ENCODE measurements at places on chromosomes 7 and 10. TPM values are rescaled to one million over a fixed set of nuclear protein-coding genes. Genes with fewer than 3 reads are reported as not detected.

DNA sequence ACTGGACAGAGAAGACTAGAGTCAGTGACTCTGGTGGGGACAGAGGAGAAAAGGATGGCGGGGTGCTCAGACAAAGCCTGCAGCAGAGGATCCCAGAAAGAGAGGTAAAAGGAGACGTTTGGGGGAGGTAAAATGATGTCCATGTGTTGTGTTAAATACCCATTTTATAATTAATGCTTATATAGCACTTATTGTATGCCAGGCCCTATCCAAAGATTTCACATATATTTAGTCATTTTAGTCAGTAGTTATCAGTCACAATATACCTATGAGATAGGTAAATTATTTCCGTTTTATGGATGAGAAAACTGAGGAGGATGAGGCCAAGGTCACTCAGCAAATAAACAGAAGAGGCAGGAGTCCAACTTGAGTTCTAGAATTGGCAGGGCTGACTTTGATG, 144.6 kb upstream of the SEMA3E start:
- no peaks in the 10 kb centered on the region for H3K27me3 ChIP-seq
- no peaks in the 10 kb centered on the region for H3K4me1 ChIP-seq
- no peak overlapping the region for H3K4me3 ChIP-seq
- DNase-seq = no peak
- H3K36me3 ChIP-seq = no peaks in the 10 kb centered on the region

DNA sequence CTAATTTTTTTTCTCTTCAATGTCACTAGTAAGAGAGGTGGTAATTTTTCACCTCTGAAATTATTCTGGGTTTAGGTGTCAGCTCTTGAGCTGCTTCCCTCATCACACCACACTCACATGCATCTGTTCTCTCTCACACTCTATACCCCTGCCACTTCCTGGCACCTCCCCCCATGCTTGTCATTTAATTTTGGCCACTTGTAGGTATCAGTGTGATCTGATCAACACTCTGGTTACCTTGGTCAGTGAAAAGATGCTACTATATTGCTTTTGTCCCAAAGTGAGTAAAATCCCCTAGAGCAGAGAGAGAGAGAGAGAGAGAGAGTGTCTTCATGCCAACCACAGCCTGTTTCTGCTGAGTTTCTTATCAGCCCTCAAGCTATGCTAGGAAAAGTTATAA, 42.5 kb downstream of the STK17A start:
- H3K27me3 ChIP-seq = no peaks in the 10 kb centered on the region
- DNase-seq = no peak
- H3K27ac ChIP-seq = no peak overlapping the region
- H3K4me3 ChIP-seq = no peak overlapping the region

DNA sequence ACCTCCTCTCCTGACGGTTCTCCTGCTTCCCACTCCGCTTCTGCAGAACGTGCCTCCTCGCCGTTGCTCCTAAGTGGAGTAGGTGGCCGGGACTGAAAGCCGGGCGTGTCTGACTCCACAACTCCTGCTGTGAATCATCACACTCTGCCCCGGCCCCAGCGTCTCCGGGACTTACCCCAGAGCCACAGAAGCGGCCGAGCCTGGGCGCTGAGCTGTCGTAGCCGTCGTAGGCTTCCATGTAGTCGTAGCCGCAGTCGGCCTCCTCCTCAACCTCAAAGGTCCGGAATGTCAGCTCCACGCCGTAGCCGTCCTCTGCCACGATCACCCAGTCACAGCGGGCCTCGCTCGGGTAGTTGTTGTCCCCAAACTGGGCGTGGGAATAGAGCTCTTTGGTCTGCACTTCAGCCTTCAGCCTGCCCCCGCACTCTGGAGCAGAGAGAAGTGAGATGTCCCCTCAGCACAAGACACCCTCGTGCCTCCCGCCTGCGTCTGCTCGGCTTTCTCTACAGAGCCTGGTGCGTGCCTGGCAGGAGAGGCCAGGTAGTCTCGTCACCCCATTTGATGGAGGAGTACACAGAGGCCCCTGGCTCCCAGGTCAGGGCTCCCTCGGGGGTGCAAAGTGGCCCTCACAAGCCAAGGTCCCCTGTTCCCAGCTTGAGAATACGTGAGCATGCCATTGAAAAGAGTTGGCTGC, 11.2 kb upstream of the OPALIN start:
- no peaks in the 10 kb centered on the region for H3K36me3 ChIP-seq
- no peaks in the 10 kb centered on the region for H3K4me1 ChIP-seq
- no peak for DNase-seq
- no peak overlapping the region for H3K27ac ChIP-seq
- H3K4me3 ChIP-seq = no peak overlapping the region

Gene BAMBI
- 24.8 TPM for total RNA-seq

DNA sequence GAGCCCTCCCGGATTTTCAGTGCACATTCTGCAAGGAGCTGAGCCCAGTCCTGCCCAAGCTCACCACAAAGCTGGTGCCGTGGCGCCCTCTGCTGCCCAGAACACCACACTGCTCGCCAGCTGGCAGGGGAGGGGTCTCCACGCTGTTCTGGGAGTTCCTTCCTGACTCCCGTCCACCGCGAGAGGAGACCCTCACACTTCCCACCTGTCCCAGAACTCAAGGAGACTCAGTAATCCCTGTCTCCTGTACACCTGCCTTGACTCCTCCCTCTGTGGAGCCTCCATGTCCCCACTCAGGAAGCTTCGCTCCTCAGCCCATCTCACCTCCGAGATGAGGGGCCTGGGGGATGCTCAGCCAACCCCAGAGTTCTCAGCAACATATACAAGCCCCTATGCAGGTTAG, 11.3 kb downstream of the C10orf105 start:
- H3K4me3 ChIP-seq = no peak overlapping the region
- no peak overlapping the region for H3K27ac ChIP-seq
- H3K4me1 ChIP-seq = peaks cover under 1% of the 10 kb centered on the region
- H3K36me3 ChIP-seq = no peaks in the 10 kb centered on the region
- no peaks in the 10 kb centered on the region for H3K27me3 ChIP-seq

DNA sequence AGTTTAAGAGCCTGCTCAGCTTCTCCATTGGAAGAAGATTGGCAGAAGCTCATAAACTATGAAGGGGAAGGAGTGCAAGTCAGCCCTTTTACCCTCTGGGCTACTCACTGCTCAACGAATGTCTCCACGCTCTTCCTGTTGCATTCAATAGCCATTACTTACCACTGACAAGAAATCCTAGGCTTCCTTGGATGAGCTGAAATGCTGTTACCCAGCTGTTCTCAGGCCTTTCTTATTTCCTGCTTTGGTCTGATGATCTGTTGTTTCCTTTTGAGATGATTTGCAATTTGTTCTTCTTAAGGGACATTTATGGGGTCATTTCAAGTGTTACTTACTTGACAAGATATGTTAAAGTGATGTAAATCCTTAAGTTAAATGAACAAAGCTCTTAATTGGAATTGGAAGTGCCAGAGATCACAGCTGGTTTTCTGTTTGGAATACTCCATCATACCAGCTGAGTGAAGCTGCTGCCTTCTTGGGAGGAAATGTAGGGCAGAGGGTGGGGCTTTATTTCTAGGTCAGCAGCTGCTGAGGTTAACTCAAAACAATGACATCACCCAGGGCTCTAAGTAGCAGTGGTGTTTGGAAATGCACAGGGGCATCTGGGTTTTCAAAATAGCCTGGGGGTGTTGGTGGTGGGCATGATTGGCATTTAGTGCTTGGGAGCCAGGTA, 170.0 kb downstream of the PRKCQ start:
- H3K4me3 ChIP-seq = no peak overlapping the region
- peak; percentile 61 for DNase-seq
- peaks cover 43% of the 10 kb centered on the region for H3K27me3 ChIP-seq
- H3K27ac ChIP-seq = no peak overlapping the region

- H3K36me3 ChIP-seq = no peaks in the 10 kb centered on the region
- H3K27me3 ChIP-seq = no peaks in the 10 kb centered on the region
- no peak overlapping the region for H3K4me3 ChIP-seq
Observed at GRCh38 chr7:956031-956430, 1.6 kb upstream of the ADAP1 start.

Gene CFAP70
- total RNA-seq = 0.06 TPM

GRCh38 chr10:13834581-13835286, 248.0 kb downstream of the PRPF18 start:
- H3K4me1 ChIP-seq = no peaks in the 10 kb centered on the region
- no peaks in the 10 kb centered on the region for H3K36me3 ChIP-seq
- H3K4me3 ChIP-seq = no peak overlapping the region
- no peak overlapping the region for H3K27ac ChIP-seq
- no peaks in the 10 kb centered on the region for H3K27me3 ChIP-seq
- peak; percentile 21 for DNase-seq

Gene NCF1
- not detected for total RNA-seq

GRCh38 chr7:158582089-158582456, 5.5 kb downstream of the PTPRN2 start:
- no peaks in the 10 kb centered on the region for H3K36me3 ChIP-seq
- H3K27ac ChIP-seq = no peak overlapping the region
- peaks cover 44% of the 10 kb centered on the region for H3K27me3 ChIP-seq
- no peaks in the 10 kb centered on the region for H3K4me1 ChIP-seq
- DNase-seq = no peak
- no peak overlapping the region for H3K4me3 ChIP-seq

GRCh38 chr7:146150153-146150552, 33.6 kb downstream of the CNTNAP2 start:
- no peaks in the 10 kb centered on the region for H3K36me3 ChIP-seq
- no peak for DNase-seq
- no peaks in the 10 kb centered on the region for H3K27me3 ChIP-seq
- no peak overlapping the region for H3K27ac ChIP-seq
- no peak overlapping the region for H3K4me3 ChIP-seq
- no peaks in the 10 kb centered on the region for H3K4me1 ChIP-seq

DNA sequence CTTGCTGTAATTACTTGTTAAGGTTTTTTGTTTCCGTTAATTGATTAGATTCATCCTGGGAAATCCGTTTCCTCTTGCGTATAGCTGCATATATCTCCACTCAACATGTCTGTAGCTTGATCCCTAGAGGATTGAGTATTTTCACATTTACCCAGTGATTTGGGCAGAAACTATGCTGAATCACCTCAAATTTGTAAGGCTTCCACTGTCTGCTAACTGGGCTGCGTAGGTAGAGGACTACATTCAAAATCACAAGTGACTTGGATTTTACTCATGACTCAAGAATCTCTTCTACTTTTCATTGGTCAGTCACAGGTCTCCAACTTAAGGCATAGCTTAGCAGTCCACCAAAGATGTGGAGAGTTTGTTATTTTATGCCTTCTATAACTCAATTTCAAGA, 141.8 kb downstream of the POLR1F start:
- peaks cover 18% of the 10 kb centered on the region for H3K27me3 ChIP-seq
- H3K4me1 ChIP-seq = no peaks in the 10 kb centered on the region
- no peak for DNase-seq
- H3K27ac ChIP-seq = no peak overlapping the region
- no peak overlapping the region for H3K4me3 ChIP-seq

- no peaks in the 10 kb centered on the region for H3K4me1 ChIP-seq
- no peak overlapping the region for H3K4me3 ChIP-seq
- DNase-seq = peak; percentile 60
- no peaks in the 10 kb centered on the region for H3K36me3 ChIP-seq
Observed at GRCh38 chr7:29588900-29589696, 25.5 kb downstream of the PRR15 start.

DNA sequence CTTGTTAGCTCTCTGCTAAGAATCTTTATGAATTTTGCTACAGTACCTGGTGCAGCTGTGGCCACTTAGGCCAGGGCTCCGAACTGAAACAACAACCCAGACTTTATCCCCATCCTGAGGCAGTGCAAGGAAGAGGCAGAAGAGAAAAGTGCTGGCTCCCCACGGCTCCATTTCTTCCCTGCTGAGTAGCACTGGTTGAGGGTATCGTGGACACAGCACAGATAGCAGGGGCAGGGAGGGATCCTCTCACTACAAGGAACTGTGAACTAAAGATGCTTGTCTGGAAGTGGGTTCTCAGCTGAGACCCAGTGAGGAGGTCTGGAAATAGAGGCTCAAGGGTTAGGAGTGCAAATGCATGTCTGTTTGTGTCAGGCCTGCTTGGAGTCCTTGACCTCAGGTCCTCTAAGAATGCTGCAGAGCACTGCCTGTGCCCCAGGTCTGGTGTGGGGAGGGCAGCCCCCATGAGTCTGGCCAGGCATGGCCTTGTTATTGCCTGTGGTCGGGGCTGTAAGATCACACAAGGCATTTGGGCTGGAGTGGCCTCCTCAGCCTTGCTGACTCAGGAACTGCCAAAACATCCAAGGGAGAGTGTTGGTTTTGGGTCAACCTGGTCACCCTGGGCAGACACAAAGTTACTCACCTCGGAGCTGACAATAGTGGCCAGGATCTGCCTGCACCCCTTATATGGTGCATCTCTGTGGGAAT, 58.1 kb downstream of the DMBT1 start:
- peaks cover 3% of the 10 kb centered on the region for H3K27me3 ChIP-seq
- no peak for DNase-seq
- no peaks in the 10 kb centered on the region for H3K36me3 ChIP-seq
- no peak overlapping the region for H3K4me3 ChIP-seq
- H3K27ac ChIP-seq = no peak overlapping the region
- H3K4me1 ChIP-seq = no peaks in the 10 kb centered on the region

Gene PKD1L1
- not detected for total RNA-seq

Gene RSU1
- total RNA-seq = 62.8 TPM

DNA sequence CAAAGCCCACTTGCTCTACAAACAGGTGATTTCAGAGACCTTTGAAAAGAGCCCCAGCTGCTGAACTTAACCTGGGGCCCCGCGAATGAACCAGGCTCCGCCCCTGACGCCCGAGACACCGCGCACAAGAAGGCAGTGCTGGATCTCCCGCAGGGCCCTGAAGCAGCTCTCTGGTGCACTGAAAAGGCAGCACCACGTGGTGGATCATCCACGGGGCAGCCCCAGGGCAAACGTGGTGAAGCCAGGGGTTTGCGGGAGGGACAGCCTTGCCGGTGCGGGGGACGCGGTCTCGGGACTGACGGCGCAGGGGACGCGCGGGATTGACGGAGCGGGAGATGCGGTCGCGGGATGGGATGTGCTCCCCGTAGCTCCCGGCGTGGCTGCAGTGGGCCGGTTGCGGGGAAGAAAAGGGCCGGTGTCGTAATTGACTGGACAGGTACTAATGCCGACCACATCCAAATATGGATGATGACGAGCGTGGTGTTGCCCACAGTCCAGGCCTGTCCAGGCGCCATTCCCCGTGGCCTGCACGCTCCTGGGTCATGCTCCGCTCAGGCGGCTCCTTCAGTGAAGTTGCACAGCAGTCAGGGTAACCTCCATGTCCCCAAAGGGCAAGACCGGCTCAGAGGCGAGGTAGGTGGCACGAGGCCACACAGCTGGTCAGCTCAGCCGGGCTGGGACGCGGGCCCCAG, 421.1 kb downstream of the DNAJB6 start:
- no peaks in the 10 kb centered on the region for H3K4me1 ChIP-seq
- no peaks in the 10 kb centered on the region for H3K36me3 ChIP-seq
- DNase-seq = no peak
- H3K4me3 ChIP-seq = no peak overlapping the region
- H3K27ac ChIP-seq = no peak overlapping the region

- no peaks in the 10 kb centered on the region for H3K27me3 ChIP-seq
- peak overlapping the region; percentile 62 for H3K27ac ChIP-seq
- no peak for DNase-seq
- H3K36me3 ChIP-seq = no peaks in the 10 kb centered on the region
Observed at GRCh38 chr7:105677410-105677730, 96.1 kb upstream of the EFCAB10 start.

Gene ADCYAP1R1
- total RNA-seq = 0.11 TPM

Gene GIMAP6
- not detected for total RNA-seq

Gene FRAT1
- total RNA-seq = 0.45 TPM

GRCh38 chr10:66378117-66378876, 547.5 kb upstream of the LRRTM3 start:
- H3K27me3 ChIP-seq = no peaks in the 10 kb centered on the region
- DNase-seq = no peak
- no peak overlapping the region for H3K27ac ChIP-seq
- no peaks in the 10 kb centered on the region for H3K4me1 ChIP-seq
- H3K36me3 ChIP-seq = no peaks in the 10 kb centered on the region
- H3K4me3 ChIP-seq = no peak overlapping the region

All from A673 (cell line).